ENCODE measurements at places on chromosomes 4 and X. TPM values are rescaled to one million over a fixed set of nuclear protein-coding genes. Genes with fewer than 3 reads are reported as not detected.
A peak's percentile ranks its signal among the peaks of the same experiment; 100 is the strongest.

GPR101 gene
- not detected for total RNA-seq

- peak; percentile 53 for DNase-seq
Observed at GRCh38 chr4:113292371-113293042, 243.1 kb downstream of the ANK2 start.

DNA sequence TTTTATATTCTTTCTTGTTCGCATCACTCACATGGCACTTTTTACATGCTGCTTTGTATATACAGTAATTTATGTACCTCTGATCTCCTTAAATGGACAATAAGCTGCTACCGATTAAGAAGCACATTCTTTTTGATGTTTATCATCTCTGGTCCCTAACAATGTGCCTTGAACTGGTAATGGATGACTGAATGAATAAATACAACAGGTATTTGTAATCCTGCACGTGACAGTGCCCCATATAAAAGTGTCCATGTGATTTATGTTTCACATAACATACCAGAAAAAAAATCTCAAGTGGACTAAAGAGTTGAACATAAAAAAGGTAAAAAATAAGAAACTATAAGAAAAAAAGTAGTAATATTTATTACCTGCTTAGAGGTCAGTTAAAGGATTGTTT lies 7.7 kb upstream of the SLAIN2 start:
- DNase-seq, result no peak

DNA sequence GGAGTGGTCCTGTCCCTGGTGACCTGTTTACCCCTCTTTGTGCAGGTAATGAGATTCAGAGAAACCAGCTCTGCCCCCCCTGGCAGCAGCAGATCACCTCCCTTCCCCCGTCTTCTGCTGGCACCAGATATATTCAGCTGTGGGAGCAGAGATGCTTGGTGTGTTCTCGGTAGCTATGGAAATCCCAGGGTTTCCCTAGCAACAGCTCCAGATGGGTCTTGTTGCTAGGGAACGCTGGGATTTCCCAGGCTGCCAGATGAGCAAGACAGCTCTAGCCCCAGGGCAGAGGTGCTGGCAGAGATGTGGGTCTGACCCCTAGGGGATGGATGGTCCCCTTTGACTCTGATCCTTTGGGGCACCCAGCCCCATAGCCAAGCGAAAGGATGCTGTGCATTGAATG lies 20.2 kb downstream of the CETN2 start:
- DNase-seq, result no peak

DNA sequence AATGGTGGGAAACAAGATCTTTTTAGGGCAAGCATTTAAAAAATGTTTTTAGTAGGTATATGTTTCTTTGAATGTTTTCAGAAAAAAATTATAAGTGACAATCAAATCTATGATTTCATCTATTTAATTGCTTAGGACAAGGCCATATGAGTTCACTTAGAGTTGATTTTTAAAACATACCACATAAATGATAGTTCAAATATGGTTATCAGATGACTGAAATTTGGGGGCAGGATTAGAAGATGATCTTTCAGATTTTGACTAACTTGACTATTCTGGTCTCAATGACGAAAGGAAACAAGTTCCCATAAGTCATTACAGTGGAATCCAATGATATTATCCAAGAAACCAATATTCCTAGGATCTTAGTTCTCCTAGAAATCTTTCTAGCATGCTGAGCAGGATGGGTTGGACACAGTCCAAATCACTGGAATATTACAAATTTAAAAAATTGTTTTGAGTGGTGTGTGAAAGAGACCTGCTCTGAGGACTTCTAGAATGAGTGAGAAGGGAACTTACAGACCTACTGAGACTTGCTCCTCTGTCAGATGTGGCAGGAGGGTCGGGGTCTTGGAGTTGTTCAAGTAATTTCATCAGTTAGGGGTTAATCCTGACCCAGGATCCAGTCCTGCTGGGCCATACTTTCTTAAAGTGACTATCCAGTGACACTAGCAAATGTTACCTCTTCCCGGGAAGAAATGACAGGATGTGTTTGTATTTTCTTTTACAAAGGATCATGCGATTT lies 20.0 kb downstream of the RHOH start:
- DNase-seq, result no peak

GRCh38 chr4:164531336-164531735 lies 222.6 kb upstream of the SMIM31 start:
- no peak for DNase-seq

GRCh38 chr4:185201977-185202962 lies 1.5 kb downstream of the CFAP97 start:
- no peak for DNase-seq

DNA sequence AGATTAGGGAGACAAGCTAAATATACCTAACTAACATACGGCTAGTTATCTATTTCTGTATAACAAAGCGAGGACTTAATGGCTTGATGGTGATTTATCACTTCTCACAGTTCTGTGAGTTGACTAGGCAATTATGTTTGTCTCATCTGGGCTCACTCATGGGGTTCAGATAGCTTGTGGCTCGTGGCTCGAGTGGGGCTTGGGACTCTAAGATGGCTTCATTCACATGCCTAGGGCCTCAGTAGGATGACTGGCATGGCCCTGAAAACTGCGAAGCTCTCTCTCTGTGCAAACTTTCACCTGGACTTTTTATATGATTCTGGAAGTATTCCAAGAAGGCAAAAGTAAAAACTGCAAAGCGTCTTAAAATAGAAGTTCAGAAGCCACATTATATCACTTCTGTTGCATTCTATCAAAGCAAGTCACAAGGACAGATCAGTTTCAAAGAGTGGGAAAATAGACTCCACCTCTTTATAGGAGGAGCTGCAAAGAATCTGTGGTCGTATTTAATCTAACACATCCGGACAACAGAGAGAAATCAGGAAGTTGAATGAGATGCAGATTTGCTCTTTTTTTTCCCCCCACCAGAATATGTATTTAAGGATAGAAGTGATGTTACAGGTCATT lies 491.2 kb downstream of the INPP4B start:
- DNase-seq, result no peak

NHS gene
- total RNA-seq, result 1.3 TPM

- no peak for DNase-seq
Observed at GRCh38 chr4:78432896-78433295, 118.7 kb upstream of the ANXA3 start.

DNA sequence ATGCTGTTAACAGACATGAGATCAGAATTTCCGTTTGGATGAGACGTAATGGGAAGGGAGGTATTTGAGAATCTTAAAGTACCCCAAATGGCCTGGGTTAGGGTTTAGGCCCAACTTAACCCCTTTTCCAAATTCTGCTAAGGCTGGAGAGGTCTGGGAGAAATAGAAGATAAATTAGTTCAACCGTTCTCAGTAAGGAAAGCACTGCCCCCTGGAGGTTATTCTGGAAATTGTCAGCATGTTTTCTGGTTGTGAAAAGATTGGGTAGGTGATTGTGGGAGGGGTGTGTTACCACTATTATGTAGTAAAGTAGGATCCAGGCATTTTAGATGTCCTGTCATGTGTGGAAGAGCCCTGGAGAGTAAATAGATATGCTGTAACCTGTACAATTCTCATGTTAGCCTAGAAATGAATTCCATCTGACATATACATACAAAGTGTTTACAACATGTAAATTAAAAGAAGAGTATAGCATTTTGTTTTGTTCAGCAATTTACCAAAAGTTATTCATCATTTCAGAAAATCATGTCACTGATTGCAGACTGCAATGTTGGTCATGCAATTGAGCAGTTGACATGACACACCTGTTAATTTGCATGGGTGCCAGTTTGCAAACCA lies 26.8 kb upstream of the GRXCR1 start:
- peak; percentile 32 for DNase-seq

DNA sequence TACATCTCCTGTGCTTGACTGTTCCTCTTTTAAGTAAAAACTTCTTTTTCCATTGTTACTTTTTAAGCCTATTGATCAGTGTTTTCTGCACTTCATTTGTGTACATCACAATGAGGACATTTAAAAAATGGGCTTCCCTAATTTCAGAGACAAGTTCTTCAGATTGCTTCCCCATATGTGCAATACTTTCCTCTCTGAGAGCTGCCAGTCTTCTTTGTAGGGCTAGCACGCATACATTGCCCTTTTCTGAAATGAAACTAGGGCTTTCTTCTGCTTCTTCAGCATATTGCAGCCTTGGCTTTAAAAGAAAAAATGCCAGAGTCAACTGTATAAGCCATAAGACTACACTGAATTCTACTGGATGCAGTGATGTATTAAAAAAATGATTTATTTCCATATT lies 37.8 kb downstream of the FAT4 start:
- no peak for DNase-seq

DNA sequence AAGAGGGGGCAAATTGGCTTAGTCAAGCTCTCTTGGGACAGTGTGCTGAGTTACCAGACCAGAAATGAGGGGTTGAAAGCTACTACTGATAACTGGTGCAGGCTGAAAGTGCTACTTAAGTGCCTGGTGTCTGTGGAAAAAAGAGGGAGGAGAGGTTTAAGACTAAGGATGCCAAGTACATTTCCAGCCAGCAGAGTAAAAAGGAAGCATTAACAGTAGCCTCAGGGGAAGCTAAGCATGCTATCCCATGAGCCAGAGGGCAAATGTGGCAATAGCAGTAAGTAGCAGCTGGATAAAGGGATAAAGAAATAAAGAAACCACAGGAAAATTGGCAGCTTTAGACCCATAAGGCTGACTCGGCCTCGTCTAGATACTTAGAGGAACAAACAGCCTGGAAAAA lies 196.3 kb upstream of the MAB21L2 start:
- DNase-seq, result peak; percentile 8

CT45A10 gene
- total RNA-seq, result not detected

CFAP299 gene
- total RNA-seq, result not detected

- DNase-seq, result no peak
Observed at GRCh38 chrX:16023790-16024734, 99.3 kb upstream of the GRPR start.

MAOA gene
- 66.2 TPM for total RNA-seq

DNA sequence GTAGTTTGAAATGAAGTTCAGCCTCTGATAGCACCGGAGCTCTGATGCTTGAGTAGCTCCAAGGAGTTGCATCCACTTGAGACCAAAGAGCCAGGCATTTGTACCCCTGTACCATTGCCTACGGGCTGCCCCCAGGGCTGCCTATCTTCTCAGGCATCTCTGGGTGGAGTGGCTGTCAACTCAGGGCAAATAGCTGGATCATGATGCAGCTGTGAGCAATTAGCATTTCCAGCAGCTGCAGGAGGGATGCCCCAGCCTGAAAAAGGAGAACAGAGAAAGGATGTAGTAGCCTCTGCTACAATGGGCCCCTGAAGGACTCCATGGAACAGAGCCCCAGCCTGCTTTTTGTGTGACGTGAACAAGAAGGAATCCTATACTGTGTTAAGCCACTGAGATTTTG lies 492.6 kb downstream of the BCOR start:
- no peak for DNase-seq

CRMP1 gene
- 1.4 TPM for total RNA-seq

CLIC2 gene
- 10.9 TPM for total RNA-seq

DNA sequence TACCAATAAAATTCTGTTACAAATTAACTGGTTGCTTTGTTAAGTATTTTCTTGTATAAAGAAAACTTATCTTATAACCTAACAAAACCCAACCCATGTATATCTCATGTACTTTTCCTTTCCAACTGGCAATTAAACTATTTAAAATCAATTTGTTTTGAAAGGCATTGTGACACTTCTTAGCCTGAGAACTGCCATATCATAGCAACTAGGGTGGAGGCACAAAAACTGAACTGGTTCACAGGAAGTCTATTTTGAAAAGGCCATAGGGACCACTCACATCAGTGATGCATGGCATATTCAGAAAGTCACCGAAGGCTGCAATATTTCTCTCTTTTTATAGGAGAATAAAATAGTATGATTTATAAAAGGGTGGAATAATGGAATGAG lies 40.5 kb upstream of the ARSJ start:
- no peak for DNase-seq

DNA sequence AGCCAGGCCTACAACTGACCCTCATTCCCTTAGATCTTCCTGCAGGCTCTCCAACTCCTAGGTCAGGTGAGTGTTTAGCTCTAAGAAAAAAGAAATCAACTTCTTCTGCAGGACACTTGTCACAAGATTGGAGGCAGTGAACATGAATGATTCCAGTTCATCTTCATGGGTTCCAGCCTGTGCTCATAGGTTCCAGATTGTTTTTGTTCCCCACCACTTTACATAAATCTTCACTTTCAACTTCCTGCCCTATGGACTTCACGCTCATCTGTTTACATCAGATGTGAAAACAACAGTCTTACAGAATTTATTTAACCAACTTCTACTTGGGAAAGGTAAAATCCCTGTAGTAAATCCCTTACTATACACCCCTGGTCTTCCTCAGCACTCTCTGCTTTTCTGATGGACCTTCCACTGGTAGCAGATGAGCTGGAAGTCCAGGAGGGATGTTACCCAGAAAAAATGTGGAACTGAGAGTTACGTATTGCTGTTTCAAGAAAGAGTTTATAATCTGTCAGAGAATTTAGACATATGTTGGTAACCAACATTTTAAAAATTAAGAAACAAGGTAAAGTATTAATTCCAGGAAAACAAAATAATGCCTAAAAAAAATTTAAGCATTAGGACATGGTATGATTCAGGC lies 62.4 kb downstream of the ANAPC10 start:
- no peak for DNase-seq

TCEAL2 gene
- total RNA-seq, result 0.26 TPM

GRCh38 chr4:74619931-74620702 lies 174.2 kb downstream of the BTC start:
- DNase-seq, result no peak

COL25A1 gene
- 0.68 TPM for total RNA-seq

MXRA5 gene
- 16.5 TPM for total RNA-seq

DNA sequence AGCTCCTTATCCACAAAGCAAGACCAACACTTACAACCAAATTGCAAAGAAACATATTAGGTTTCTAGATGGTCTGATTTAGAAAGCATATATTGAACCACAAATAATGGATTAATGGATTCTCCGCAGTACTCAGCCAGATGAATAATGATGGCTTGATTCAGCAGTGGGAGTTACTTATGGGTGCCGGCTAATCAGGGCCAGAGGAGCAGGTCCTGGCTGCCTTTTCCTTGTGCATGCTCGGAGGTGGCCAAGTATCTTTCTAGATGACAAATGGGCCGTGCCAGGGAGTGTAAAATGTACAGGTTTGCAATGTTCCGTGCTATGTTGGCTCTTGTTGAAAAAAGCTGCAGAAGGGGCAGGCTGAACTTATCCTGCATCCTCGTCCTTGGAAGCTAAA lies 70.2 kb downstream of the VCX3A start:
- no peak for DNase-seq

DNA sequence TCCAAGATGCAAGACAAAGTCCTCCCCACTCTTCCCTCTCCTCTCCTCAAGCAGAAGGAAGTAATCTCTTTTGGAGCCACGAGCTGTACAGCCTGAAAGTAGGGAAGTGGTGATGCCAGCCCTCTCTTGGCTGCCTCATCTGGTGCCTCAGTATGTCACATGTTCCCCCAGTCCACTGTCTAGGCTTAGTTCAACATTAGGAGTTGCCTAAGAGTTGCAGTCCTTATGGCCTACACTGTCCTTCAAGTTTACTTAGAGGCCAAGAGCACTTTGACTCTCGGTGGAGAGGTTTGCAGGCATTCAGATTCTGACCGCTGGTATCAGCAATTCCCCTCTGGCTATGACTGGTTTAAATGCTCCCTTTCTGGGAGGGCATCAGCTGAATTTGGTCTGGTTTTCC lies 735.6 kb downstream of the GLUD2 start:
- DNase-seq, result no peak

TASL gene
- total RNA-seq, result 2.6 TPM

FNIP2 gene
- total RNA-seq, result 38.1 TPM

- DNase-seq, result peak; percentile 54
Observed at GRCh38 chrX:129961180-129962083, 21.0 kb upstream of the BCORL1 start.

Measured in heart right ventricle (tissue), 16 donors.